Activated T-cell treated with anti-CD3 and anti-CD28 coated beads, Interleukin-2, amount 50 U/mL, for 72 hours (primary cell): ENCODE measurements at places on chromosomes 3 and 15.
A peak's percentile ranks its signal among the peaks of the same experiment; 100 is the strongest.

GRCh38 chr15:21260966-21261395 lies 179.3 kb downstream of the POTEB3 start:
- DNase-seq, result no peak

DNA sequence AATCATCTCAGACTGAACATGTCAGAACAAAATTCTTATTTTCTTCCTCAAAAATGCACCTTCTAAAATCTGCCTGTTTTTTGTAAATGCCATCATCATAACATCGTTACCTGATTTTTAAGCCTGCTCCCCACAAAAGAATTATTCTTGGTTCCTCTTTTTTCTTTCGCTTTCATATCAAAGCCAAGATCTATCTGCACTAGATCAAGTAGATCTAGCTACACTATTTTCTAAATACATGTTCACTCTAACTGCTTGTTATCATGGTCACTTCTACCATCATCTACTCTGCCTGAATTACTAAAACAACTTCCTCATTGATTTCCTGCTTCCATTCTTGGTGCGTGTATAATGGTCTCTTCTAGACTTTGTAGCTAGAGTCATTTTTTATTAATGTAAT lies 217.7 kb downstream of the ARPP21 start:
- DNase-seq, result no peak

DNA sequence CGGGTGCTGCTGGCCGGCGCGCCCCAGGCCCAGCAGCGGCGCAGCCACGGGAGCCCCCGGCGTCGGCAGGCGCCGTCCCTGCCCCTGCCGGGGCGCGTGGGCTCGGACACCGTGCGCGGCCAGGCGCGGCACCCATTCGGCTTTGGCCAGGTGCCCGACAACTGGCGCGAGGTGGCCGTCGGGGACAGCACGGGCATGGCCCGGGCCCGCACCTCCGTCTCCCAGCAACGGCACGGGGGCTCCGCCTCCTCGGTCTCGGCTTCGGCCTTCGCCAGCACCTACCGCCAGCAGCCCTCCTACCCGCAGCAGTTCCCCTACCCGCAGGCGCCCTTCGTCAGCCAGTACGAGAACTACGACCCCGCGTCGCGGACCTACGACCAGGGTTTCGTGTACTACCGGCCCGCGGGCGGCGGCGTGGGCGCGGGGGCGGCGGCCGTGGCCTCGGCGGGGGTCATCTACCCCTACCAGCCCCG lies 777 bp downstream of the LOXL1 start:
- DNase-seq, result peak; percentile 58

- DNase-seq, result no peak
Observed at GRCh38 chr15:56051676-56052075, 58.3 kb upstream of the NEDD4 start.

DNA sequence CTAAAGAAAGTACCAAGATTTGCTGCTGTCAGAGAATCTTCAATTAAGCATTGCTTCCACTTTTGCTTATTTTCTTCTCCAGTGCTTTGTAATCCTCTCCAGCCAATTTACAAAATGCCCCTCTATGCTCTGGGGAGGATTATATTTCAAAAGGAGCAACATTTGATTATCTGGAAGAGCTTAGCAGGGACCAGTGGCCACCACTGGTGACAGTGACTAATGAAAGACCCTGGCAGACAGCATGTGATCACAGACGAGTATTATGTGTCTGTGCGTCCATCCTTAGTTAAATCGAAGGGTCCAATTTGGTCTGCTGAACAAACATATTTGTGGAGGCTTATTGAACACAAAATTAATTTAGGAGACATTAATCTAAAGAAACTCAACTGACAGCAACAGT lies 152.6 kb downstream of the ZNF621 start:
- DNase-seq, result no peak

DNA sequence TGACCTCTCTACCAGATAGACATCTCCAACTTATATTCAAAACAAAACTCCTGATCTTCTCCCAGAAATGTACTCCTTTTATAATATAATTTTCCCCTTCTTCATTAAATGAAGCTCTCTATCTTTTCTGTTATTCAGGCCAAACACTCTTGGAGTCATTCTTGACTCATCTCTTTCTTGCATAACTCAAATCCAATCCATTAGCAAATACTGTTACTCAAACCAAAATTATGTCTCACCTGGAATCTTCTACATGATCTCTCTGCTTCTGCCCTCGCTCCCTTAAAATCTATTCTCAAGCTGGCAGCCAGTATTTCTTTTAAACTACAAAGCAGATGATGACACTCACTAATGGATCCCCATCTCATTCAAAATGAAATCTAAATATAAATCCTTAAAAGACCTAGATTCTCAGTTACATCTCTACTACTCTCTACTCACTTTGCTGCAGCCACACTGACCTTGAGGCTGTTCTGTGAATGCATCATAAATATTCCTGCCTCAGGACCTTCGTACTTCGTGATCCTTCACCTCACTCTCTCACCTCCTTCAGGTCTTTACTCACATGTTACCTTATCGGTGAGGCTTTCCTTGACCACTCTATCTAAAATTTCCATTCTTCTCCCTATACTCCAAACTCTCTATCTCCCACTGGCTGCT lies 160.9 kb downstream of the TBC1D5 start:
- DNase-seq, result no peak

- DNase-seq, result no peak
Observed at GRCh38 chr15:92610101-92610520, 45.5 kb downstream of the FAM174B start.

- no peak for DNase-seq
Observed at GRCh38 chr3:48628277-48629017, 6.8 kb downstream of the SLC26A6 start.

GRCh38 chr15:80679167-80679803 lies 15.8 kb upstream of the ABHD17C start:
- DNase-seq, result no peak

- no peak for DNase-seq
Observed at GRCh38 chr3:17847156-17847555, 104.7 kb upstream of the TBC1D5 start.

- DNase-seq, result peak; percentile 55
Observed at GRCh38 chr3:194487289-194488054, 670 bp upstream of the ATP13A3 start.

- DNase-seq, result no peak
Observed at GRCh38 chr3:126542340-126543241, 16.1 kb downstream of the C3orf22 start.

- no peak for DNase-seq
Observed at GRCh38 chr3:195956577-195956976, 48.2 kb upstream of the TNK2 start.

GRCh38 chr3:187264911-187265310 lies 26.6 kb downstream of the MASP1 start:
- DNase-seq, result no peak

- no peak for DNase-seq
Observed at GRCh38 chr3:32597656-32598055, 27.0 kb upstream of the DYNC1LI1 start.

DNA sequence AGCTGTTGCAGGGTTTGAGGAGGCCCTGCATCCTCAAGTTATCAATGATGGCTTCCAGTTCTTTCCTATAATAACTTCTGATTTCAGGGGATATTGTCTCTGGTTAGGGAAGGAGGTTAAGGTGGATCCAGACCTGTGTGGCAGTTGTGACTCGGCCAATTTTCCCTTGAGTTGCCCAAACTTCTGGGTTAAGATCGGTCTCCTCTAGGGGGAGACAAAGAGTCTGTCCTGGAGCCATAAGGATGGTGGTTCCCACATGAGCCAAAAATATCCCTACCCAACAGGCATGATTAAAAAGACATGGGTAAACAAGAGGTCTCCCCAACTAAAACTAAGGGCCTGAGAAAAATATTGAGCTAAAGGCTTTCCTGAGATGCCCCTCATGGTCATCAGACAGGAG lies 227.5 kb upstream of the MDFIC2 start:
- no peak for DNase-seq

DNA sequence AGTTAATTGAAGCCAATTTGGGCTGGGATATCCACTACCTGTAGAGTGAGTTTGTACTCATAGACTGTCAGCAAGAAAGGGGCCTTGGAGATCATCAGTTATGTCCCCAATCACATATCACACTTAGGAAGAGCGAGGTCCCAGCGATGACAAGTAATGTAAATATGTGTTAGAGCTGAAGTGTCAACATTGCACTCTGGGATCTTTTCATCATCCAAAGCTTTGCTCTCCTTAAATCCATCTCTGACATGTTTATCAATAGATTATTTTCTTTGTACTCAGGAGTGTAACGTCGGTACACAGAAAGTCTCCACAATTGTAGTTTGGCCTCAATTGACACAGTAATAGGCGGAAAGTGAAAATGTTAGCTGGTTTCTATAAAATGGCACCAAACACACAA lies 113.7 kb upstream of the TPRG1 start:
- no peak for DNase-seq

GRCh38 chr3:143750841-143751240 lies 97.4 kb downstream of the SLC9A9 start:
- DNase-seq, result no peak

- no peak for DNase-seq
Observed at GRCh38 chr15:96247621-96248305, 82.7 kb upstream of the NR2F2 start.

DNA sequence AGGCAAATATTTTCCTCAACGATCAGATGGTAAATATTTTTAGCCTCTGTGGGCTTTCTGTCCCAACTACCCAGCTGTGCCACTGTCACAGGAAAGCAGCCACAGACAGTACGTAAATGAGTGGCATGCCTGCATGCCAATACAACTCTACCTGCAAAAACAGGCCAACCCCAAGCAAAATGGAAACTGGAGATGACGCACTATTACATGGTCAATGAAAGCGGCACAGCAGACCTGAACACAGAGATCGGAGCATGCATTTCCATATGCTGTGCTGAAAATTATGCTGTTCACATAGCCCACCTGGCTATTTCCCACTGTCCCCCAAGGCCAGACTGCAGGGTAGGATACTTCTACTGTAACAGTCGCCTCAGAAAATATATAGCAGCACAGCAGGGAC lies 57.8 kb downstream of the HERC2 start:
- DNase-seq, result no peak

DNA sequence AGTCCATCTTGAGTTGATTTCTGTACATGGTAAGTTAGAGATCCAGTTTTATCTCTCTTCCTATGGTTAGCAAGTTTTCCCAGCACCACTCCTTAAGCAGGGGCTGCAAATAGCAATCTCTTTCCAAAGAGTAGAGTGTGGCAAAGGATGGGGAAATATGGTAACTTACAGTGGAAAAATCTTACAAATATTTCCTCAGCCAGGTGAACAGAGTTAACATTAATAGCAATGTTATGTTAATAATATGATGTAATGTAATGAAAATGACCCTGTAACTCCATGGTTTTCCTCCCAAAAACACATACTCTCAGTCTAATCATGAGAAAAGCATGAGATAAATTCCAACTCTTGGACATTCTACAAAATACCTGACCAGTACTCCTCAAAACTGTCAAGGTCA lies 30.4 kb downstream of the FSIP1 start:
- no peak for DNase-seq

DNA sequence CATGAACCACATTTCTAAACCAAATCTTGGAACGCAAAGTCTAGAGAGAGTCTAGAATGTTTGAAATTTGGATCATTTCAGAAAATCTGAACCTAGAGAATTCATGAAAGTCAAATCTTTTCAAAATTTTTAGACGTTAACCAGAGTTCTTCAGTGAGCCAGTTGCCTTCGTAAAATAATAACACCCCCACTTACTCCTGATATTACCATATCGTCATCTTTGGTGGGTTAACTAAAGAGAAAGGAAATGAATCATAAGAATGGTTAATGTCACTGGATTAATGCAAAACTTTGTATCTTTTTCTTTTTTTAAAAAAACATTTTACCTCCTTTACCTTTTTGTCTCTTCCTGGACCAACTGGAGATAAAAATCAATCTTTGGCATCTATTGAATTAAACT lies 1.2 kb upstream of the ZBED2 start:
- no peak for DNase-seq

GRCh38 chr3:128456776-128457715 lies 9.6 kb downstream of the DNAJB8 start:
- no peak for DNase-seq

DNA sequence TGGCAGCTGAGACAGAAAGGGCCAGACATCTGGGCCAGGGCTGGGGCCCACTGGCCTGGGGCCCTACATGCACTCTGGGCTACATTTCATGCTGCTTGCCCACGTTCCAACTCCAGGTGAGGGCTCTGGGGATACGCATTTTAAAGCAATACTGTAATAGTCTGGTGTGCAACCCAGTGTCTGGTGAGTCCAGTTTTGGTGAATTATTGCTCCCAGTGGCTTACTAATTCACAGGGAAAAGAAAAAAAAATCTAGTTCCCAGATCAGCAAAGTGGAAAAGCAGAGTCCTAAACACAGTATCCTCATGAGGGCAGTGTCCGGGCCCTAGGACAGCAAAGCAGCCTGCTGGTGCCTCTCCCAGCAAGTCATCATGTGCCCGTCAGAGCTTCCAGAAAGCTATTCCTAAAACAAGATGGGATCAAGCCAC lies 82.4 kb downstream of the CCNL1 start:
- DNase-seq, result no peak

DNA sequence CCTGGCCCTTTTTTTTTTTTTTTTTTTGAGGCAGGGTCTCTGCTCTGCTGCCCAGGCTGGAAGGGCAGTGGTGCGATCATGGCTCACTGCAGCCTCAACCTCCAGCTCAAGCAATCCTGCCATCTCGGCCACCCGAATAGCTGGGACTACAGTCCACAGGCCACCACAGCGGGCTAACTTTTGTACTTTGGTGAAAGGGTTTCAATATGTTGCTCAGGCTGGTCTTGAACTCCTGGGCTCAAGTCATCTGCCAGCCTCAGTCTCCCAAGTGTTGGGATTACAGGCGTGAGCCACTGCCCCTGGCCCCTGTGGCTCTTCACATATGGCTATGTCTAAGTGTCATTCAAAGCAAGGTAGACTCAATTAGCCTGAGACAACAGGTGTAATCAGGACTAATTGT lies 8.8 kb upstream of the DPPA2 start:
- DNase-seq, result no peak

DNA sequence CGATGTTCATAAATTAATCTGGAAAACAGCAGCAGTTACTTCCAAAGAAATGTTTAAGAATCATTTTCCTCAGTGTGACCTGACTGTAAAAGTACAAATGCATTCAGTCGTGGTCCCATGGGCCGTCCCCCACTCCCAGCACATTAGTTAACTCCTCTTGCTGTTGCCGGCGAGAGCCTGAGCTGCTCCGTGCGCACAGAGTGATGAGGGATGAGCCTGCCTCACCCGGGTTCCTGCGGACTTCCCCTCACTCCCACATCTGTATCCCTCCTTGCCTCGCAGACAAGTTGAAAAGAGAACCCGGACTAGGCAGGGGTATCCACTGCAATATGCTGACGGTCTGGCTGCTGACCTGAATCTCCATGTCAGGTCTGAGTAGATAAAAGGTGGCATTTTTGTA lies 861.7 kb upstream of the NR2F2 start:
- DNase-seq, result no peak

- DNase-seq, result no peak
Observed at GRCh38 chr3:77718311-77718710, 678.4 kb downstream of the ROBO2 start.
